Foreskin keratinocyte (primary cell): ENCODE measurements at places on chromosomes 7 and 10.

GRCh38 chr10:51014680-51015389 lies 59.5 kb upstream of the PRKG1 start:
- DNase-seq, result no peak

- peak; percentile 70 for DNase-seq
Observed at GRCh38 chr10:71837098-71837827, 13.8 kb downstream of the PSAP start.

DNA sequence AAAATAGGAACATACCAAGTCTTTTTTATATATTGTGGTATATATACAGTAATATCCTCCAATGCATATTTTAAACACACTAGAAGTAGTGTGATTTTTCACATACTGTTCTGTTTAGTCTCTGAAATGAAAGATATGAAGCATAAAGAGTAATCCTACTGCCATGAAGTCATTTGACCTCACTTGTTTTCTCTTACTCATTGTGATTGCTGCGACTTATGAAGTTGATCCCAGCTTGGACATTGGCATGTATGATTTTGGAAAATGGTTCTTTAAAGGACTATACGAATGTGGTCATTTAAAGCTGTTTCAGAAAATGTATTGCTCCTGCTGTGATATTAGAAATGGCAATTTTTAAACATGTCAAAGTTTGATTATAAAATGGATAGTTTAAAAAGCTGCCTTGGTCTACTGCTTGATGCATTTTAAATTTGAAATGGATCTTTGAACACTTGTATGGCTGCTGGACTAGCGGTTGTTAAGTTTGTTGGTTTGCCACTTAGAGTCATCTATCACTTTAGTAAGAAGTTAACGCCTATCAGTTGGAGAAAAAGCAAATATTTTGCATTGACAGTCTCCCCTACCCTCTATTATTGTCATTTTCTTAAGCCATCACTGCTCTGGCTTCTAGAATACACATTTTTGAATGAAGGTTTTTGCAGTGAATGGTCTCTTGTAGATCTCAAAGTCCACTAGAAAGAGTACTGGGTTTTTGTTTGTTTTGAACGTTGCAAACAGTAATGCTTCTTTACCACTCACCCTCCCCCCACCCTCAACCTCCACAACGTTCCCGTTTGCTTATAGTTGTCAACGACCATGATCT lies 881 bp upstream of the PCGF5 start:
- no peak for DNase-seq

- no peak for DNase-seq
Observed at GRCh38 chr7:33725111-33726025, 180.0 kb upstream of the BMPER start.

GRCh38 chr7:71541707-71542353 lies 409.9 kb downstream of the GALNT17 start:
- no peak for DNase-seq

GRCh38 chr7:140609646-140610045 lies 31.0 kb downstream of the DENND2A start:
- no peak for DNase-seq

DNA sequence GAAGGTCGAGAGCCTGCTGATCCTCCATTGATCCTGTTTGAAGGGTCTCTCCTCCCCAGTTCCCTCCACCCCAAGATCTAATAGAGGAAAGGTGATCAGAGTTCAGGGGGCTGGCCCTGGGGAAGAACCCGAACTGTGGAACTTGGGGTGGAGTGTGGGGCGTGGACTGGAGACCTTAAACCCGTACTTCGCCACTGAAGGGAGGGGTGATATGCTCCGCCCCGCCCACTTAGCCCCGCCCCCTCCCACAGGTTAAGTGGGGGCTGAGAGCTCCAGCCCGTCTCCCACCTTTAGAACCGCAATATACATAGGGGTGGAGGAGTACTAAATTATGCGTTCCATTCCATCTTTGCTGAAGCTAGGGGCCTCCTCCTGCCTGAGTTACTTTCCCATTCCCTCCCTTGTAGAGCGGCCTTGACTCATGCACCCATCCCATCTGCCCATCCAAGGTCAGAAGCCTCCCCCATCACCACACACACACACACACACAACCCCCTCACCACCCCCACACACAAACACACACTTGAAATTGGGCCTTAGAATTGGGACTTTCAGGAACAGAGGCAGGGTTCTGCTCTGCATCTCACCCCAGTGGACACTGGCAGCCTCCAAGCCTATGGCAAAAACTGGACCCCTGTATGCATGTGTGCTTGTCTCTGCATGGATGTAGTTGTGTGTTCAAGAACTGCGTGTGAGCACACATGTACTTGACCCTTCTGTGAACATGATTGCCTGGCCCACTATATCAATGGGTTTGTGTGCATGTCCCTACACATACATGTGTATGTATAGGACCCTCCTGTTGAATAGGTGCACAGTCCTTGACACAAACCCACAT lies 991 bp downstream of the SEMA4G start:
- no peak for DNase-seq

GRCh38 chr7:93574646-93575554 lies at the start of gene CALCR:
Gene CALCR (minus strand): TSS chr7:93574724. CDS start chr7:93486981, 87,743 bp downstream.
- DNase-seq, result no peak

DNA sequence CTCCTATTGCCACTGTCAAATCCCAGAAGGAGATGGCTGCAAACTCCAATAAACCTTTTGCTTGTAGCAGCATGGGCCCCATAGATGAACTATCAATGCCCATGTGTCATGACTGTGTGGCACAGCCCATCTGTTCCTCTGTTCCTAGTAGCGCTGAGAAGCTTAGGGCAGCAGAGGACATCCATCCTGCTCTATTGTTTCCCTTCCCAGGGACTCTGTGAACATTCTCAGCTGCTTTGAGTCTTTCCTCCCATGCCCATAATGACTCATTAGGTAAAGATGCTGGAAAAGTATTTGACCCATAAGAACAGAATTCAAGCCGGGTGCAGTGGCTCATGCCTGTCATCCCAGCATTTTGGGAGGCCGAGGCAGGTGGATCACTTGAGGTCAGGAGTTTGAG lies 28.3 kb downstream of the STMP1 start:
- peak; percentile 51 for DNase-seq

DNA sequence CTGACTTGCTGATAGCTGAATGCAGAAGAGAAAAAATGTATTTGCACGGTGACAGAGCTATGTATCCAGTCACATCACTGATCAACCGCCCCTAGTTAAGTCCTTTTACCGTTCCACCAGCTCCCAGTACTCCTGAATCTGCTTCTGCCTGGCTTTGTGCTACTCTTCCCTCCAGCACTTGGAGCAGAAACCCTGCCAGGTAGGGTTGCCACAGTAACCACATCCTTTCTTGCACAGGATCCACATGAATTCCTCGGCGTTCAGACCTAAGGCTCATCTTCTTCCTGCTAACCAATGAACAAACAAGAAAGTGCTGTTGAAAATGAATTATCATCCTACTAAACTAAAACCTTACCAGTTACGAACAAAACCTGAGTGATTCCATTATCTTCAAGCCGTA lies 52.0 kb upstream of the KCTD7 start:
- no peak for DNase-seq

- DNase-seq, result no peak
Observed at GRCh38 chr10:92463582-92463981, 110.3 kb downstream of the IDE start.

- DNase-seq, result no peak
Observed at GRCh38 chr7:152504816-152505215, 69.0 kb upstream of the KMT2C start.

- no peak for DNase-seq
Observed at GRCh38 chr7:39958038-39958437, 8.0 kb downstream of the CDK13 start.
